ENCODE measurements at places on chromosomes 1 and 21.

- no peak for DNase-seq
These were observed 195.2 kb downstream of the RHOU start for GRCh38 chr1:228930479-228930957.

- DNase-seq = no peak
These were observed 7.8 kb upstream of the CDK18 start for GRCh38 chr1:205496661-205497060.

- DNase-seq = no peak
These were observed 2.5 kb downstream of the SEMA4A start for GRCh38 chr1:156155756-156156510.

- no peak for DNase-seq
These were observed 23.6 kb downstream of the KIAA0319L start for GRCh38 chr1:35533586-35533985.

GRCh38 chr1:97942161-97943123 lies 21.6 kb upstream of the DPYD start:
- DNase-seq = no peak

GRCh38 chr1:238177960-238178645 lies 287.4 kb upstream of the ZP4 start:
- no peak for DNase-seq

DNA sequence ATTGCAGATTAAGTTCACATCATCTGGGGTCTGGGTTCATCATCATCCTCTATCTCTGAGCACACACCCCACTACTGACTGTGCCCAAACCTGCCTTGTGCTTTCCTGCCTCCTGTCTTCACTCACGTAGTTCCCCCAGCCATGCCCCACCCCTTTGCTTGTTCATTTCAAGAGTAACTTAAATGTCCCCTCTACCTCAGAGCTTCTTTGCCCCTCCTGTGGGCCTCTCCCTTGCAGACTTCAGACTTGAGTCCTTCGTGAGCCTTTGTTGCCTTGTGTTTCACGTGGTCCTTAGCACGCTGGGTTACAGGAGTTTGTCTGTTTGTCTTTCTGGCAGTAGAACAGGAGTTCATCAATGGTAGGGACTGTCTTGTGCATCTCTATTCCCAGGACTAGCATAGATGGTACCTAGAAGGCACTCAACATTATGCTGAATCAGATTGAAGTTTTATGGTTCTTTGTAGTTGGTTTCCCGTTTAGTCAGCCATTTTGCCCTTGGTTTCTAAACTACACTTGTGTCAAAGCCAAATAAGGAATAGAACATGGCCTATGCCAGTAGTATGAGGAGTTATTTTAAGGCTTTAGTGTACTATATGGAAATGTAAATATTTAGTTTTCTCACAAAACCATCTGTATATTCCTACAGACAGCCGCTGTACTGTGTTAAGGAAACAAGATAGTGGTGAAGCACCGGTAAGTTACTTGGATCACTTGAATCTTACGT lies 86.2 kb downstream of the TTC3 start:
- DNase-seq = no peak

- DNase-seq = peak; percentile 4
These were observed 177.7 kb upstream of the EDN2 start for GRCh38 chr1:41662061-41662764.

DNA sequence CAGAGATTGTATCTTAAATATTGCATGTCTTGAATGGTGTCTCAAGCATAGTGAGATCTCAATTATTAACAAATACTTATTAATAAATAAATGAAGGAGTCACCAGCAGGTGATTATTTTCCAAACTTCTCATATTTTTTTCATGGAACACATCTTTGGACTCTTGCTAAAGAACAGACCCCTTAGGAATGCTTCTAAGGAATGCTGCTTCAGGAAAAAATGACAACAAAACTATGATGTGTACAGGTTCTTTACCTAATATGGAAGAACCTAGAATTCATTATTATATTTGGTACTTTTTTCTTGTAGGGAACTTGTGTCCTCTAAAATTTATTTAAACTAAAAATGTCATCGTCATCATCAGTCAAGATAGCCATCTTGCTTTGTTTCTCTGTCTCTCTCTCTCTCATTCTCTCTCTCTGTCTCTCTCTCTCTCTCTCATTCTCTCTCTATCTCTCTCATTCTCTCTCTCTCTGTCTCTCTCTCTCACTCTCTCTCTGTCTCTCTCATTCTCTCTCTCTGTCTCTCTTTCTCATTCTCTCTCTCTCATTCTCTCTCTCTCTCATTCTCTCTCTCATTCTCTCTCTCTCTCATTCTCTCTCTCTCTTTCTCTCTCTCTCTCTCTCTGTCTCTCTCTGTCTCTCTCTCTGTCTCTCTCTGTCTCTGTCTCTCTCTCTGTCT lies 63.0 kb upstream of the ETS2 start:
- DNase-seq = no peak

DNA sequence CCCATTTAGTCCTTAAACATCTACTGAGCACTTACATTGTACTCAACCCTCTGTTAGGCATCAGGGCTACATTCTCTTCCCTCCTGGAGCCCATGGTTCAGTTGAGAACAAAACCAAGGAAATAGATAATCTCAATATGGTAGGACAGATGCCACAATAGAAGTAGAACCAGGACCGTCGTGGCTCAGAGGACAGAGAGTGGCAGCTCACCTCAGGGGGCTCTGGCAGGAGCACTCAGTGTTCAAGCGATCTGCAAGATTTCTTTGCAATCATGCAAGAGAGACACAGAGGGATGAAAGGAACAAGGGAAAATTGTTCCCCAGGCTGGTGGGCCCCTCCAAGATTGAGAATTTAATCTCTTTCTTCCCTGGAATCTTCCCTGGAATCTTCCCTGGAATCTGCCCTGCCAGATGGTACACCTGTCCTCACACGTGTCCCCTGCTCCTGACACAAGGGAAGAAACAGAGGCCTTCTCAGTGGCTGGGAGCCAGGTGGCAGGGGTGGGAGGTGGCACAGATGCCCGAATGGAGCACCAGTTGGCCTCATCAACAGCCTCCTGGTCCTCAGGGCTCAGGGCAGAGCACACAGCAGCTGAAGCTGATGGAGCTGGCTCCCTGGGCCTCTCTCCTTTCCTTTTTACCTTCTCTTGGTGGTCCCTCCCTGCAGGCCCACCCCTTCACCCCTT lies 135.4 kb downstream of the PLXNA2 start:
- DNase-seq = no peak

GRCh38 chr1:150273311-150273710 lies 721 bp downstream of the C1orf54 start:
- DNase-seq = no peak

- DNase-seq = no peak
These were observed 65.1 kb downstream of the WLS start for GRCh38 chr1:68167211-68167610.

- no peak for DNase-seq
These were observed 137.2 kb upstream of the ETS2 start for GRCh38 chr21:38668541-38668940.

- DNase-seq = no peak
These were observed 3.5 kb downstream of the HHAT start for GRCh38 chr1:210332233-210332632.
